ENCODE measurements at places on chromosomes 7 and 10. TPM values are rescaled to one million over a fixed set of nuclear protein-coding genes. Genes with fewer than 3 reads are reported as not detected.

DNA sequence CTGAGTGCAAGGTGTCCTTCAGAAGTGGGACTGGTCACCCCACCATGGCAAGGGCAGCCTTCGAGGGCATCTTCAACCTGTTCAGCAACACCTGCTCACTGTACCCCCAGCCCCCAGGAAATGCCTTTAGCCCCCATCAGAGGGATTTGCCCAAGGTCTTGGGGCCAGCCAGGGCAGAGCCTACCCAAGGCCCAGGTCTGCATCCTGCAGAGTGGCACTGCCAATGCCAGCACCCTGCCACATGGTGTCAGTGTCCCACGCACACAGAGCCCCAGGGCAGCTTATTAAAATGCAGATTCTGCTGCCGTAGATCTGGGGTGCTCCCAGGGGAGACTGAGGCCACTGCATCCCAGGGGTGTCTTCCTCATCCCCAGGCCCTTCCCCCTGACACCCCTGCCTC lies 106.2 kb upstream of the KCTD7 start:
- H3K27me3 ChIP-seq: no peaks in the 10 kb centered on the region
- no peak overlapping the region for H3K4me3 ChIP-seq
- DNase-seq: no peak
- peaks cover 18% of the 10 kb centered on the region for H3K4me1 ChIP-seq
- H3K27ac ChIP-seq: no peak overlapping the region

DNA sequence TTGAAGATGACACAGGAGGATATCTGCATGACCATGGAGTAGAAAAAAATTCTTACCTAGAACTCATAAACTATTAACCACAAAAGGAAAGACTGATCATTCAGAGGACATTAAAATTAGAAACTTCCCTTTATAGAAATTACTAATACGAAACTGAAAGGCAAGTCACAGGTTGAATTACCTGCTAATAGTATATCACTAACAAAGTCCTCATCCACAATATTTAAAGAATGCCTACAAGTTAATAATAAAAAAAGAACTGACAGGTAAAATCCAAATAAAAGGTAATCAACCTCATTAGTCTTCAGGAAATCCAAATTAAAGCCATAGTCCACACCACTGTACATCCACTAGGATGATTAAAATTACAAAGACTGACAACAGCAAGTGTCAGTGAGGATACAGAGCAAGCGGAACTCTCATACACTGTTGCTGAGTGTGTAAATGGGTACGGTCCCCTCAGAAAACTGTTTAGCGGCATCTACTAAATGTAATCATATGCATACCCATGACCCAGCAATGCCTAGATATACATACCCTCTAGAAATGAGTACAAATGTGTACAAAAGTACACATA lies 71.2 kb downstream of the ARHGAP21 start:
- no peak overlapping the region for H3K4me3 ChIP-seq
- DNase-seq: no peak
- H3K27me3 ChIP-seq: no peaks in the 10 kb centered on the region
- no peak overlapping the region for H3K27ac ChIP-seq
- H3K36me3 ChIP-seq: no peaks in the 10 kb centered on the region

- H3K27me3 ChIP-seq: no peaks in the 10 kb centered on the region
- H3K27ac ChIP-seq: no peak overlapping the region
Measured at GRCh38 chr7:17331891-17332501, 33.5 kb downstream of the AHR start.

DNA sequence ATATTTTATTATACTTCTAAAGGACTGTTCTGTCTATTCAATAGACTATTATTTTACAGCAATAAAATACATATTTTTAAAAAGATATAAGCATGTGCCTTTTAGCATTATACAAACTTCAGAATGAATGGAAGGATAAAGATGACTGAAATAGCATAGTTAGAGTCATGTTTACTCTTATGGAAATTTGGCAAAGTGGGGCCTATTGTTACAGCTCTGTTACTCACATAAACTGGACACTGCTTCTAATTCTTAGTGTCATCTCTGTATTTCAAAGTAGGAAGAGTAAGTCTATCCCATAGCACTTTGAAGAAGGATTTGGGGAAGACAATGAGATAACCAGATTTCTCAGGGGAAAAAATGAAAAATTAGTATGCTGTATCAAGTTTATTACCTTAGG lies 168.2 kb downstream of the SKAP2 start:
- H3K36me3 ChIP-seq: no peaks in the 10 kb centered on the region
- H3K27ac ChIP-seq: no peak overlapping the region
- DNase-seq: no peak
- H3K4me1 ChIP-seq: peaks cover 6% of the 10 kb centered on the region

GRCh38 chr7:47571331-47572093 lies 10.4 kb downstream of the TNS3 start:
- peak overlapping the region; percentile 81 for H3K27ac ChIP-seq
- no peaks in the 10 kb centered on the region for H3K27me3 ChIP-seq
- H3K36me3 ChIP-seq: no peaks in the 10 kb centered on the region
- no peak for DNase-seq
- peaks cover 55% of the 10 kb centered on the region for H3K4me1 ChIP-seq
- no peak overlapping the region for H3K4me3 ChIP-seq

- no peaks in the 10 kb centered on the region for H3K36me3 ChIP-seq
- no peak overlapping the region for H3K27ac ChIP-seq
- DNase-seq: no peak
- no peak overlapping the region for H3K4me3 ChIP-seq
Measured at GRCh38 chr10:45502458-45502857, 128.4 kb downstream of the ALOX5 start.

DNA sequence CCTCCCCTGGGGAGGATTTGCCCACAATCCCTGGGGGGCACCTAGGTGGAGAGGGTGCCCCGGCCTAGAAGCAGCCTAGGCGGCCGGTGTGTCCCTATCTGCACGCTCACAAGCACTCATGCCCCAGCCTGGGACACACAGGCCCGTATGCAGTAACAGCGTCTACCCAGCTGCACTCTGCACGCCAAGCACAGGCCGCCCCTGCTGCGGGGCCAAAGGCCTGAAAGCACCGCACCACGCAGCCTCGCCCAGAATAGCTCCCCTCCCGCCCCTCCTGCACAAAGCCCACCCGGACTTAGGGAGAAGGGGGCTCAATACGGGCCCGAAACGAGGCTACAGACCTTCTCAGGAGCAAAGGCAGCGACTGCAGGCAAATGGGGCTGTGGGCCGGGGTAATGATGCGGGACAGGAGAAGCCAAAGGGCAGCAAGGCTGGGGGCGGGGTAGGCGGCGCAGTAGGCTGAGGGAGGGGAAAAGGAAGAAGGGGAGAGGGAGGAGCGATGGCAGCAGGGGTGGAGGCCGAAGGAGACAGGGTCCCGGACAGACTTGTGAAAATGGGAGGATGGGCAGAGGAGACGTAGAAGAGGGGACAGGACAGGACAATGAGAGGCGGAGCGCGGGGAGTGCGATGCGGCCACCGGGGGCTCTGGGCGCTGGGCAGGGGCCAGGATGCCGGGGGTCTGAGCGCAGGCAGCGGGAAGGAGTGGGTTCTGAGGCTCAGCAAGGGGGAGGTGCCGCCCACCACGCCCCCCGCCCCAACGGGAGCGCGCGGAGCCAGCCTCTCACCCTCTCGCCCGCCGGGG lies 544 bp downstream of the GPRIN2 start:
- peaks cover 5% of the 10 kb centered on the region for H3K4me1 ChIP-seq
- peaks cover 12% of the 10 kb centered on the region for H3K27me3 ChIP-seq
- H3K27ac ChIP-seq: no peak overlapping the region
- peak overlapping the region; percentile 2 for H3K4me3 ChIP-seq

- DNase-seq: no peak
- no peak overlapping the region for H3K27ac ChIP-seq
- H3K27me3 ChIP-seq: no peaks in the 10 kb centered on the region
- no peak overlapping the region for H3K4me3 ChIP-seq
- no peaks in the 10 kb centered on the region for H3K4me1 ChIP-seq
- no peaks in the 10 kb centered on the region for H3K36me3 ChIP-seq
Measured at GRCh38 chr10:3635211-3635671, 149.8 kb downstream of the KLF6 start.

GRCh38 chr10:14008740-14009080 lies 322.0 kb downstream of the FRMD4A start:
- no peak for DNase-seq
- H3K4me1 ChIP-seq: peaks cover 1% of the 10 kb centered on the region
- no peak overlapping the region for H3K4me3 ChIP-seq
- H3K27ac ChIP-seq: peak overlapping the region; percentile 11
- H3K36me3 ChIP-seq: no peaks in the 10 kb centered on the region

DNA sequence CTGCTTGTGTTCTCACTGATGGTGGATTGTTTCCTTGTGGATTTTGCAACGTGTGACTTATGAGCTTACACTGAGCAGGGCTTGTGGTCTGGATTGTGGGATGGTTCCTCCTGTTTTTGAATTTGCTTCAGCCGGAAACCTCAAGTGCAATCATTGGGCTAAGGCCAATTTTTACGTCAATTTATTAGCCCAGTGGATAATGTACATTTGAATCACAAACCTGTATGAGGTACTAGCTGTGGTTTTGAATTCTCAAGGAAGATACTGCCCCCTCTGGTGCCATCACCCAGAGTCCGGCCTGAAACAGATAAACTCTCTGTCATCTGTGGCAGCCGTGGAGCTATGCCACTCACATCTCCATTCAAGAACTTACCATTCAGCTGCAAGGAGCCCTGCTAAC lies 7.3 kb upstream of the ZNF777 start:
- no peak overlapping the region for H3K4me3 ChIP-seq
- H3K27ac ChIP-seq: no peak overlapping the region
- H3K4me1 ChIP-seq: no peaks in the 10 kb centered on the region
- H3K36me3 ChIP-seq: peaks cover 5% of the 10 kb centered on the region

DNA sequence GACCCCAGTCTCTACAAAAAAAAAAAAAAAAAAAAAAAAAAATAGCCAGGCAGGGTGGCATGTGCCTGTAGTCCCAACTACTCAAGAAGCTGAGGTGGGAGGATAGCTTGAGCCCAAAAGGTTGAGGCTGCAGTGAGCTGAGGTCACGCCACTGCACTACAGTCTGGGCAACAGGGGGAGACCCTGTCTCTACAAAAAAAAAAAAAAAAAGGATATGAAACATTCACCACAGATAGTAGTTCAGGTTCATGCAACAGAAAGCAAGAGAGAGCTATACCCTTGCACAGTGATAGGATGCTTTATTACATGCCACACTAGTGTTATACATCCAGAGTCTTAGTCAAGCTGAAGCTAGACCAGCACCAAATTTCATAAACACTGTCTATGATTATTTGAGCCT lies 148.4 kb upstream of the KAT6B start:
- DNase-seq: no peak
- no peaks in the 10 kb centered on the region for H3K27me3 ChIP-seq
- no peaks in the 10 kb centered on the region for H3K4me1 ChIP-seq
- H3K4me3 ChIP-seq: no peak overlapping the region
- no peak overlapping the region for H3K27ac ChIP-seq
- no peaks in the 10 kb centered on the region for H3K36me3 ChIP-seq

- no peaks in the 10 kb centered on the region for H3K27me3 ChIP-seq
- no peaks in the 10 kb centered on the region for H3K36me3 ChIP-seq
- peak overlapping the region; percentile 98 for H3K27ac ChIP-seq
Measured at GRCh38 chr7:66493235-66494205, 135.2 kb upstream of the KCTD7 start.

DNA sequence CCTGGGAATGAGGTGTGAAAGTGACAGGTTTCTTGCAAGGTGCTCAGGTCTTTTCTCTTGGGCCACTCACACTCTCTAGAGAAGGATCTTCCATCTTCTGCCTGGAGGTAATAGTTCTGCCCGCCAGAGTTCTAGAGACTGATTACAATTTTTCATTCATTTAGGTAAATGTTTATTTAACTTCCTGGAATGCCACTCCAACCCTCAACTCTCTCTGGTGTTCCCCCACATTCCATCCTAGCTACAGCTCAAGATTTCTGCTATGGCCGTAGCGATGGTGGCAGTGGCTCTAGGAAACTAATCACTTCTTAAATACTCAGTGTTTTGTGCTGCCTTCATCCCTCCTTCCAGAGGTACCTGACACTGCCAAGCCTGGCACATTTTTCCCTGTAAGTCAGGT lies 174.6 kb downstream of the WDR11 start:
- no peak overlapping the region for H3K4me3 ChIP-seq
- no peak for DNase-seq
- no peaks in the 10 kb centered on the region for H3K27me3 ChIP-seq
- H3K27ac ChIP-seq: no peak overlapping the region
- H3K36me3 ChIP-seq: no peaks in the 10 kb centered on the region

HEPACAM2 gene
- total RNA-seq: not detected

SAMD9 gene
- 10.9 TPM for total RNA-seq

MYL10 gene
- not detected for total RNA-seq

NEUROG3 gene
- total RNA-seq: not detected
